ENCODE measurements at places on chromosomes 7 and 10.

GRCh38 chr7:76095908-76096307 lies 48.0 kb downstream of the MDH2 start:
- DNase-seq: no peak

DNA sequence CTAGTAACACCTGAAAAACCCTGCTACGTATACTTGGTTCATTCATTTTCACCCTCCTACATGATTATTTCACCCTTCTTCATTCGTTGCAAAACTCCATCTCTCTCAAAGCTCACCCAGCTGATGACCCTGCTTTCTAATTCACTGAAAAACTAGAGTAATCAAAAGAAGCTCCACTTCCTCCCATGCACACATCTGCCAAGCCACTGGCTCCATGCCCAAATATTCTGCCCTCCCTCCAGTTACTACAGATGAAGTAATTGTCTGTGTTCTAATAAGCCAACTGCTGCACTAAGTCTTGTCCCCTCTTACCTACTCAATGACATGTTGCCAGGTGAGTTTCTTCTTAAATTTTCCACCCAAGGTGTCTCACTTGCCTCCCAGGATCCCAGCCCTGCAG lies 96.9 kb upstream of the CCDC71L start:
- no peak for DNase-seq

- DNase-seq: peak; percentile 91
These were observed 72.1 kb upstream of the LRRC18 start for GRCh38 chr10:49011756-49012155.

DNA sequence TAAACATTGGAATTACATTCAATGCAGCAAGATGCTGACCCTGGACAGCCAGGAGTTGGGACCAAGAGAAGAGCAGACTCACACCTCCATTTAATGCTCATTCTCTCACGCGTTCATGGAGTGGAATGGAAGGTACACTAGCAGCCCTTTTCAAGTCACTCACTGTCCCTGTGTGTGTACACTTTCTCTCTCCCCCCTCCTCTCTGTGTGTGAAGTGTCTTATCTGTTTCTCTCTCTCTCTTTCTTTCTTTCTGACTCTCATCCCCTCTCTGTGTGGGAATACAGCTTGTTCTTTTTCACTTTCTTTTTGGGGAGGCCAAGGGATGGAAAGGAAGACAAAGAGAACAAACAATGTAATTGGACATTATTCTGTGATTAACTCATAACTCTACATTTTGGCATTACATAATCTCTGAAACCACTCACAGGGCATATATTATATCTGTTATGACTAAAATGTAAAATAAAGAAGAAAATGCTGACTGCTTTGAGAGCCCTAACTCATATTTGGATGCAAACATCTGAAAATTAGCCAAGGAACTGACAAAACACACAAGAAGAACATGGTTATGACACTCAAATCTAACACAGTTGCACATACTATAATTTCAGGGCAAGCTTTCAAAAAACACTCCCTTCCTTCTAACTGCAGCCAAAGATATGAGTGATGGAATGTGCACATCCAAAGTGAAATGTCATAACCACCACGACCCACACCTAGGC lies 188.8 kb downstream of the PARD3 start:
- DNase-seq: no peak

DNA sequence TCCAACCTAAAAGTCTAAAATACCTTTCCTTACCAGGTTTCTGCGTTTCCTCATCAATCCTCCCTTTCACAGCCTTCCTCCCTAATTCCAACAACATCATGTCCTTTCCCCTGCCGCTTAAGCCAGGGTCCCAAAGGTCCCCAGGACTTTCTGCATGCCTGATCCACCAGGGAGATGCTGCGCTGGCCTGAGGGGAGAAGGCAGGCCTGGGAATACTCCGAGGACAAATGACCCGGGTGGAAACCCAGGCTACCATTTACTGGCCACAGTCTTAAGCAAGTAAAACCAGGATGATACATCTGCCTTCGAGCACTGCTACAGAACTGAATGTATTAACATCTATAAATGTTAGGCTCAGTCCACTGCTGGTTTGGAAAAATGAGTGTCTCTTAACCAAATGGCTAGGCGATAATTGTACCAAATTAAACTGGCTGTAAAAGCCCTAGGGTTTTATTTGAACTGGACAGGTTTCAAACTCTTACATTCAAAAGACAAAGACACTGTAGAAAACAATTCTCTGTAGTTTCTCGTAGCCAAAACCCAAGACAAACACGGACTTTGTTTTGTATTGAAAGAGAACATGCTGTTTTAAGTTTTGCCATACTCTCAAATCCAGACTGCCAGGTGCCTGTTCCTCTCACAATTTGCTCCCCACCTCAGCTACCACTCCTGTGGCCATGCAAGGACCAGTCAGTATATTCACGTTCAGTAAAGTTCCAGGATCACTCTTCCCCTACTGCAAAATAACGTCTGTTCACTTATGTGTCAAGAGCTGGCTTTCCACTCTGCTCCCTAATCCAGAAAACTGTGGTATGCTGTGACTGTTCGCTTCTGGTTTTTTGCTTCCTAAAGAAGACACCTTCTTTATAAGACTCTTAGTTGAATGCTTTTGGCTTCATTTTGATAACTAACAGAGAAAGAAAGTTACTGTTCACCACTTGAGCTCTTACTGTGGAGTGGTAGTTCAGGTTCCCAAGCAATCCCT lies 145.7 kb downstream of the RNF216 start:
- DNase-seq: no peak

- DNase-seq: no peak
These were observed 11.0 kb downstream of the TLL2 start for GRCh38 chr10:96502561-96503282.

DNA sequence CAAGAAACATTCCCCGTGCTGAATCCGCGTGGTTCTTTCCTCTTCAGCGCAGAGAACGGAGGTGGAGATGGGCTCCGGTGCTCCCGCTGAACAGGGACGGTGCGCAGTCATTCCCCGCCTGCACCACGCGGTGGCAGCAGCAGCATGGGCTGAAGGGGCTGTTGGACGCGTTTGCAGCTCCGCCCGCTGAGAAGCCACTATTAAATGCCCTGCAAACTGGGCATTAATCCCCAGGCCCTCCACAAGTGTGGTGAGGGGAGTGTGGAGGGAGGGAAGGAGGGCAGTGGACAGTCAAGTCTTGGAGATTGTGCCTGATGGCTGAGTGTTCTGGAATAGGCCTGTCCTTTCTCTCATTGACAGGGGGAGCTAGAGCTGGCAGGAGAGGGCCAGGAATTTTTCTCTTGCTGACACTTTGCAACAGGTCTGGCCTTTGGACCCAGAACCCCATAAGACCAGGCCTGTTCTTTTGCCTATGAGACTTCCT lies 240.2 kb upstream of the INHBA start:
- no peak for DNase-seq

GRCh38 chr7:97801108-97801507 lies 69.2 kb downstream of the TAC1 start:
- DNase-seq: no peak

- no peak for DNase-seq
These were observed 12.3 kb downstream of the SH3PXD2A start for GRCh38 chr10:103843045-103843444.

DNA sequence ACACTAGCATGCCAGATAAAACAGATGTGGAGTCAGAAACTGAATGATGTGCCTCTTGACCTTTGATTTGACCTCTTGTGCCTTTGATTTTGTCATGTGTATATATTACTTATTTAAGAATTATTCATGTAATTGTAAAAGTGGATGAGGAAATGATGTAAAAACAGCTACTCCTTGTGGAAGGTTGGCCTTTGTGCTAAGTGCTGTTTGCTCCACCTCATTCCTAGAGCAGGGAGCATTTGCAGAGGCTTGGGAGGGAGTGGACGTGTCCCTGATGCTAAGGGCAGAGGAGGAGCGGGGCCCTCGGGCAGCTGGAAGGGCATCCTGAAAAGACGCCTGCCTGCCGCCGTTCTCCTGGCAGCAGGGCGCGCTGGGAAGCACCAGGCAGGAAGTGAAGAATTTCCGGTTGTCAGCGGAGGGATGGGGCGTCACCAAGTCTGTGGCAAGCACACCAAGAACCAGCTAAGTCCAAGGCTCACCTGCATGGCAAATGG lies 197.6 kb upstream of the ZNF32 start:
- no peak for DNase-seq

DNA sequence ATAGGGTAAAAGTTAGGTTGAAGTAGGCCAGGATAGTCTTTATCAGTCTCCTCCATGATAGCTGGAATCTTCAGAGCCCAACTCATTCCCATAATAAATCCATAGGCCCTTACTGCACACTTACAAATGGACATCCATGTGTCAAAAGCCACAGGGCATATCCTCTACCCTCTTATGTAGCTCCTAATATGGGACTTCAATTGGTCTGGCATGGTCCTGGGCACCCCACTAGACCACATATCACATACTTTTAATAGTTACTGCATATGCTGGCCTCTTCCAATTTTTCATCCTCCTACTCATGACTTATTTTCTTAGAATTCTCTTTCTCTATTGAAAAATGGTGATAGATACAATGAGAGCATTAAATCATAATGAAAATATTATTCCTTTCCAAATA lies 169.3 kb downstream of the MAGI2 start:
- no peak for DNase-seq

- DNase-seq: no peak
These were observed 16.7 kb downstream of the EPC1 start for GRCh38 chr10:32330214-32330613.

DNA sequence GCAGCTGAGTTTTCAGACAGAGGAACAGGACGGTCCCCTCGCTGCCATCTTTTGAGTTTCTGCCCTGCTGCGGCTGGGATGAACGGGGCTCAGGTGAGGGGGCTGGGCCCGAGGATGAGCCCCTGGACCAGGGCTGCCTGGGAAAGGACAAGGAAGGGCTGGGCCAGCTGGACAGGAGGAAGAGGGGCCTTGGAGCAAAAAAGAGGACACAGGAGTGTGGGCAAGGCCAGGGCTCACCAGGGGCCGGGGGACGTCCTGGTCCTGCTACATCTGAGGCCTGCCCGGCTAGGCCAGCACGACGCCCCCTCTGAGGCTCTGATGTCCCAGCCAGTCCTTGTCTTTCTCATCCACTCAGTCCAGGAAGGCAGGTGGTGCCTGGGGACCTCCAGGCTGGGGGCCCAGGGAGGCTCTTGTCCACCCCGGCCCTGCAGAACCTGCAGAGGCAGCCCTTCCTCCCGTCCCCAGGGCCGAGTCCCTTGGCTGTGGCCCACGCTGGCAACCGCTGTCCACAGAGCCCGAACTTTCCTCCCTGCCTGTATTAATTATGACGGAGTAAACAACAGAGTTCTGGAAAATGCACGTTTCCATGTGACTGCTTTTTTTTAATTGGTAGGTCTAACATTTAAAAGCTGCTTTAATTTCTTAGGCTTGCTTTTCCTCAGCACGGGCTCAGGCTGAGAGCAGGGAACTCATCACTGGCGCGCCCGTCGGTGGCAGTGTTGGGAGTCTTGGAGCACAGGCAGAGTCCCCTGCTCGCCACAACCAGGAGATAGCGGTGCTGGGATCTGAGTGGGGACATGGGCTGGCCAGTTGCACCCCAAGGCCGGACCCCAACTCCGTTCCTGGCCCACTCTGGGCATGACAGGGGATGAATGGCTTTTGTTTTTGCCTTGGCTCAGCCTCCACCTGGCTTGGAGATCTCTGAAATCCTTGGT lies 187.7 kb downstream of the ELFN1 start:
- no peak for DNase-seq

GRCh38 chr7:129780257-129780973 lies 168.9 kb downstream of the NRF1 start:
- no peak for DNase-seq

DNA sequence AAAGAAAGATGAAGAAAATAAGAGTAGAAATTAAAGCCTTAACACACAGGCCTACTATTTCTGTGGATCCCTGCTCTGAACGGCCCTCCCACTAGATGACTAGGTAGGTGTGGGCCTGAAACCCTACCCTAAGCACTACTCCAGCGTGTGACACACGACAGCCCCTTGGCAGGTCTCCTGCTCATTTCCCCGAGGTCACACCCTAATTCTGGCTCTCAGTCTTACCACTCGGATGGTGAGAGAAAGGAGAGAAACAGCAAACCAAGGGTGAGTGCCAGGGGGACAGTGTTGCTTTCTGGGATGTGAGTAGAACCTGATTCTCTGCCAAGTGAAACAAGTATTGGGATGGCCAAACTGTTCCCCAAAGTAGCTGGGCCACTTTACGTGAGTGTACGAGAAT lies 12.1 kb downstream of the GALNTL5 start:
- DNase-seq: no peak

DNA sequence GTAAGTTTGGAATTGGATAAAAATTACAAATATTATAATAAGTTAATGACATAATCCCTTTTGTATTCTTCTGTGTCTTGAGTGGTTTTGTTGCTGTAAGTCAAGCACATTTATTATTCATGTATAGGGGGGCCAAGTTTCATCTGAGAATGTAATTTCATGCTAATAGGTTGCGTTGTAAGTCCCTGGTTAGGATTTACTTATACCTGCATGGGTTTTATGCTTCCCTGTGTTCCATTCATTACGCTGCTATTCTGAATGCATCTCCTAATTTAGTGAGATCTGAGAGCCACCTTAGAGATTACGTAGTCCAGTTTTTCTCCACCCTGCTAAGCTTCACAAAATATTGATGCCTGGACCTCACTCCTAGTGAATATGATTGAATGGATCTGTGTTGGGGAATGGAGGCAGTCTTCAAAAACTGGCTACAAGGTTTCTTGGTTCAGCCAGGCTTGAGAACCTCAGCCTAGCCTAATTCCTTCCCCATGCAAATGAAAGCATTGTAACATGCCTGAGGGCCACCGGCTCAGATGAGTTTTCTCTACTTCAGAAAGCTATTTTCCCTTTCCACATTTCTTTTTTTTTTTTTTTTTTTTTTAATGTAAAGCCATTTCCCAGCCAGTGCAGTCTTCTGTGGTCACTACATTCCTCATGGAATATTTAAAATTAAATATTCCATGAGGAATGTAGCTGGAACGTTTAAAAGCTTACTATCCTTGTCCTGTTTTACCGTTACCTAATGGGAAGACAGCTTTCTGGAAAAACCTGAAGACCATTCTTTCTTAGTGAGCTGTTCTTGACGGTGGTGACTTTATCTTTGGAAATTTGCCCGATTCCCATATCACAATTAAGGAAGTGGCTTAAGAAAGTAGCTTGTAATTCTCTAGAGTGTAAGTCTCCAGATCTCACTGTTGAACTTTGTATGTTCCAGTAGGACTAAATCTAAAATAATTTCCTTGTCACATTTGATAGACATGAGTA lies 16.0 kb downstream of the PAPSS2 start:
- DNase-seq: no peak

- no peak for DNase-seq
These were observed 220.6 kb upstream of the RHOBTB1 start for GRCh38 chr10:61164458-61165160.

DNA sequence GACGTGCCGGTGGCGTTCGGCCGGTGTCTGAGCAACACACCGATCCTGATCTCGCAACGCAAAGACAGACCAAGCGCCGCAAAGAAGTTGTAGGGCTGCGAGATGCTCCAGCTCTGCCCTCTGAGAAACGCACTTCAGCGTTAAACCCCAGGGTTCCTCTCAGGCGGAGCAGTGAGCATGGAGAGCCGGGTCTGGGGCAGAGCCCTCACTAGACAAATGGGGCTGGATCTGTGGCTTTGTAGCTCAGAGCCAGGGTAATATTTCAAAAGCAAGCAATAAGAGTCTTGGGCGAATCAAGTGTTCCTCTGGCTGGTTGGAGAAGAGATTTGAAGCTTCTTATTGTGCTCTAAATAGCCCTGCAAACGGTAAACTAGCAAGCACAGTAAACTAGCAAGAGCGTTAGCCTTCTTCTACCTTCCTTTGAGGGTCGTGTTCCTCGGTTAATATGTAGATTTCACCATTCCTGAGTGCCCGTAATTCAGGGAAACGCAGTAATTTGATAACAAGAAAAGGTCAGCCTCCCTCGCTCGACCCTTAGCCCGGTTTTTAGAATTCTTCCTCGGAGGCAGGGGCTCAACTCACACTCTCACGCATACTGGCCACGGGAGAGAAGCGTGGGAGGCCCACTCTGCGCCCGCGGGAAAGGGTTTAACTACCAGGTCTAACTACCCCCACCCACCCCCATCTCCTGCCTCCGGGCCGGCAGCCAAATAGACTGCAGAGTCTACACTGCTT lies 6.7 kb downstream of the SKAP2 start:
- DNase-seq: no peak
